ENCODE measurements at places on chromosomes 6 and 20.

GRCh38 chr6:6525933-6526332 is 62.6 kb upstream of the LY86 start:
- DNase-seq = no peak

DNA sequence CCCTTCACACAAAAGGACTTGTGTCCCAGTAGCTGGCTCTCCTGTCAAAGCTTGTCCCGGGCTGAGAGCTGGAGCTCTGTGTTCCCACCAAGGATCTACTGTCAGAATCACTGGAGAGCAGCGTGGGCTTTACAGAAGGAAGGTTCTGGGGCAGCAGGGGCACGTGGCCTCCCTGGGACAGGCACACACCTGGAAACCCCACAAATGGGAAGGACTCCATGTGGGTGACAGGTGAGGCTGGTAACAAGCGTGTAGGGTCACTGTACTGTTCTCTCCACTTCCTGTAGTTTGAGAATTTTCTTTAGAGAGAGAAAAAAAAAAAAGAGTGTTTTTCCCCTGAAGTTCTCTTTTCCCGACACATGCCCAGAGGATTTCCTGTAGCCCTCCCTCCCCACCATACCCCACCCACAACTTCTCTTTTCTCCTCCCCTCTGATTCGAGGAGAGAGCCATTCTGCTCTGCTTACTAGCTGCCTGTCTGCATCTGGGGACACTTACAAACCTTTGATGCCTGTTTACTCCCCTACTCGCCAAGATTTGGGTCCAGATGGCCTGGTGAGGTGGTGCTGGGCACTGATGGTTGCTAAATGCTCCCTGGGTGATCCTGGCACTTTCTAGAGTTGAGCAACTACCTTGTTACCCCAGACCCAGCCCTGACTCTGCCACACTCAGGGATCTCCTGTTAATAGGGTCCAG is 84.1 kb upstream of the SIRPA start:
- no peak for DNase-seq

DNA sequence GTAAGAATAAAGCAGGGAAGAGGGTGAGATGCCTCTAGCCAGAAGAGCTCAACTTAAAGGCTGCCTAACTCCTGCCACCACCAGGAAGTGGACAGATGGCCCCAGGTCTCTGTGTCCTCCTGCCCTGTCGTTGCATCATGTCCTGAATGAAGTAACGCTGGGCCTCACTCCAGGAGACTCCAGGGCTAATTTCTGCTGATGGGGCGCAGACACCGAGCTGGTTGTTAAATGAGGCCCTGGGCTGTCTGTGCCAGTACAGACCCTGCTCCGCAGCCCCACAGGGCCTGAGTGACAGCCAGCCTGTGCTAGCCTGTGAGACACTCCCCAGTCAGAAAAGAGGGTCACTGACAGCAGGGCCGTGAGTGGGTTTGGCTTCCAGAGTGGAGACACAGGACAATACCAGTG is 6.5 kb downstream of the IP6K3 start:
- DNase-seq = no peak

DNA sequence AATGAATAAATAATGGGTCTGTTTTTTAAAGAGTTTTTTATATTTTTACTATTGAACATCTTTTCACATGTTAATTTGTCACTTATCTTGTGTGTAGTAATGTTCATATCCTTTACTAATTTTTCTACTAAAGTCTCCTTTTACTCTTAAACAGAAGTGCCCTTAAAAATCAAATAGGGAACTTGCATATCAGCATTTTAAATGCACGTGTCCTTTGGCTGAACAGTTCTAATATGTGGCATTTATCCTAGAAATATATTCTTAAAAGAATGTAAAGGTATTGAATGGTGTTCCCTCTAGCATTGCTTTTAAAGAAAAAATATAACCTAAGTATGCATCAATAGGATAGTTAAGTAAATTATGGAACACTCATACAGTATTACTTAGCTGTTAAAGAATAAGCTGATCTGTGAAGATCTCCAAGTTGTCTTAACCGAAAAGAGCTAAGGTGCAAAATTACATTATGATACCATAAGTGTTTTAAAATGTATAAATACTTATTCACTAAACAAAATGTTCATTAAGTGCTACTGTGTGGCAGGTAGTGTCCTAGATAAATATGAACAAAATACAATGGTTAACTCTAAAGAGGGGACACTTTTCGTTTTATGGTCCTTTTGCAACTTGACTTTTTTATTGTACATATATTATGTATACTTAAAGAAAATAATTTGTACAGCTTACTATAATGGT is 631 bp upstream of the PGBD1 start:
- DNase-seq = no peak

DNA sequence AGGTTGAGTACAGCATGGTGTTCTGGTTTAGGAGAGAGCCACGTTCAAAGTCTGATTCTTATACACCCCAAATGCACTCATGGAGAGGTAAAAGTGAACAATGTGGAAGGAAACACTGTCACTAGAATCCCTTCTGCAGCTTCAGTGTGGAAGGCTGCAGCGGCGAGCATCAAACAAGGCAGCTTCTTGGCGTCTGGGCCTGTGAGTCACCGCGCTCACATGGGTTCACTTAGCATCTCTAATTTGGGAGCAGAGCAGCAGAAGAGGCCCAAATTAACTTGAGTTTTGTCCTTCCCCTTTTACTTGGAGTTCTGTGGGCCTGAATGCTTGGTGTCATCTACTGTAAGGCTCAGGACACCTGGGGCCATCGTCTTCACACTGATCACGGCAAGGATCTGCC is 10.9 kb upstream of the E2F1 start:
- DNase-seq = no peak

DNA sequence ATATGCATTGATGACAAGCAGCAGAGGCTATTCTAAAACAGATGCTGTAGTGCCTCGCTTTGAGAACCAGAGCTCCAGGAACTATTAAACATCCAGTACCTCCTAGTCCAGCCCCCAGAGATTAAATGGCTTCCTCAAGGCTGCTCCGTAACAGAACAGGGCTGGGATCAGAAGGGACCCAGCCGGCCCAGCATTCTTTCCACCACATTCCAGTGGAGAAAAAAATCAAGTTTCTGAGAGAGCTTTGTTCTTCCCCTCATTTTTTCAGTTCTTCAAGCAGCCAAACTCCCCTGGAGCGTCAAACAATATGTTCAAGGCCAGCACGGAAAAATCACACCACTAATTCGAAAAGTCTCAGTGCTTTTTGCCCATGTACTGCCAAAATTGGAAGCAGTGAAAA is 5.8 kb upstream of the STMND1 start:
- no peak for DNase-seq

GRCh38 chr20:64173116-64173515 is 8.9 kb downstream of the MYT1 start:
- no peak for DNase-seq

GRCh38 chr6:160221423-160221822 is 37.2 kb downstream of the SLC22A2 start:
- DNase-seq = no peak

GRCh38 chr20:15927893-15928650 is 645.2 kb downstream of the KIF16B start:
- no peak for DNase-seq

DNA sequence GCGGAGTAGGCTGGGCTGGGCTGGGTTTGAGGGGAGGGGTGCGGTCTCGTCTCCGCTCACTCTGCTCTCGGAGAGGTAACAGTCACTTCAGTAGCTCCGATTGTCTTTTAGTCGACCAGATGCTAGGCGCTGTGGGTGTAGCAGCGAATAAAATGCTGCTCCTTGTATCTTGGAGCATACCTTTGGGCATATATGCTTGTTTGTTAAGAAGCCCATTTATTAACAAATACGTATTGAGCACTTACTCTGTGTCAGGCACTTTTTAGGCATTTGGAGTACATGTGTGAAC is 545 bp downstream of the ACTR5 start:
- DNase-seq = peak; percentile 37

GRCh38 chr6:76771059-76771634 is 692.1 kb downstream of the HTR1B start:
- DNase-seq = no peak

GRCh38 chr6:106525107-106525881 is 104.0 kb downstream of the RTN4IP1 start:
- no peak for DNase-seq

GRCh38 chr6:131084982-131085381 is 21.9 kb upstream of the EPB41L2 start:
- DNase-seq = no peak

- DNase-seq = no peak
These were observed 7.1 kb downstream of the CD93 start for GRCh38 chr20:23079016-23079351.

DNA sequence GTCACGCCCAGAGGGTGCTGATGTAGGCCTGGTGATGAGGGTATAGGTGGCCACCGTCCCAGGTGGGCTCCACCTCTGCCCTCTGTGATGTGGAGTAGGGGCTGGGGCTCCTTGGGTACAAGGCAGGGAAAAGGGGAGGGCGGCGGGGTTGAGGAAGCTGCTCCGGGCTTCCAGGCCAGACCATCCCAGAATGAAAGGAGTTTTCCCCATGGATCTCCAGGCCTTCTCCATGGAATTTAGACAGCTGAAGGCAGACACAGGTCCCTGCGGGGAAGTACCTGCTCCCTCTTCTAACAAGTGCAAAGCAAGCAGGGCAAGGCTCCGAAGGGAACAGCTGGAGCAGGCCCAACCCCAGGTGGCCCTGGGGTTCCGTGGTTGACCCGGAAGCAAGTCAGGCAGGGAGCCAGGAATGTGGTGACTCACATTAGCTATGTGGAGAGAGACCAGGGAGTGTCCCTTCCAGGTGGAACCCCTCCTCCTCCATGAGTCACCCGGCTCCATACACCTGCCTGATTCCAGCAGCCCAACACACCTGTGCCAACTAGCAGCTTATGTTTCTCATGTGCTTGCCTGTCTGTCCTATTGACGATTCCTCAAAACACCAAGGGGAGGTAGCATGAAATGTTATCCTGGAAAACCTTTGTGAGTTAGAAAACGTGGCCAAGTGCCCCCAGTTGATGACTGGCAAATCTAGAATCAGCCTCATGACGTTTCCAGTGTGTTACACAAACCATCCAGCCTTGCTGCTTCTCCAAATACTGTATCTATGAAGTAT is 59.7 kb upstream of the SNX9 start:
- DNase-seq = no peak

DNA sequence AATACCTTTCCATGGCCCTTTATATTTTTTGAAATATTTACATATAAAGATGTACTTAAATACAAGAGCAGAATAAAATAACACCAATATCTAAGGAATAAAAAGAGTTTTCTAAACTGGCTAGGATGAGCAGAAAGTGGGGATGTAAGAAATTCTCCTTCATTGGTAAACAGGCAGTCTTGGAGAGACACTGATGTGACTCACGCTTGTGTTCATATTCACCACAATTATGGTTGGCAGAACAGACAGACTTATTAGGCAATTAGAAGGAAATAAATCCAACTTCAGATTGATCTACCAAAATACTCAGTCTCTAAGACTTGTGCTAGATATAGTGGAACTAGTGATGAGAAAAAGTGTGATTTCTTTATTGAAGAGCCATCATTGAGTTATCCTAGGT is 463.7 kb downstream of the CDC5L start:
- DNase-seq = no peak

- peak; percentile 55 for DNase-seq
These were observed 106.3 kb upstream of the RIPOR2 start for GRCh38 chr6:25042036-25042521.

DNA sequence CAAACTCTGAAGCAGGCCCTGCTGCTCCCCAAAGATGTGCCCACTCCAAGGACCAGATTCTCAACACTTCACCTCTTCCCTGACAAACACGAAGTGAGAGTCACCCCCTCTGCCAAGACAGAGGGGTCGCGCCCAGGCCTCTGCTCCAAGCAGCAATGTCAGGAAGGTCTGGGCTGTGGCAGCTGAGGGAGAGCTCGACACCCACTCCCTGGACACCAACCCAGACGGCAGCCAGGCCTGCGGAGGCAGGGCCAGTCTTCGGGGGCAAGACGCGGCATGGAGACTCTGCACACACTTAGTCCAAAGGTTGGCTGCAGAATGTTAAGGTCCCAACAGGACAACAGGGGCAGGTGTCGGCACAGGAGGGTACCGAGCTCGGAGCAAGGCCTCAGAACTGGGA is 144.2 kb downstream of the DLL1 start:
- DNase-seq = no peak

DNA sequence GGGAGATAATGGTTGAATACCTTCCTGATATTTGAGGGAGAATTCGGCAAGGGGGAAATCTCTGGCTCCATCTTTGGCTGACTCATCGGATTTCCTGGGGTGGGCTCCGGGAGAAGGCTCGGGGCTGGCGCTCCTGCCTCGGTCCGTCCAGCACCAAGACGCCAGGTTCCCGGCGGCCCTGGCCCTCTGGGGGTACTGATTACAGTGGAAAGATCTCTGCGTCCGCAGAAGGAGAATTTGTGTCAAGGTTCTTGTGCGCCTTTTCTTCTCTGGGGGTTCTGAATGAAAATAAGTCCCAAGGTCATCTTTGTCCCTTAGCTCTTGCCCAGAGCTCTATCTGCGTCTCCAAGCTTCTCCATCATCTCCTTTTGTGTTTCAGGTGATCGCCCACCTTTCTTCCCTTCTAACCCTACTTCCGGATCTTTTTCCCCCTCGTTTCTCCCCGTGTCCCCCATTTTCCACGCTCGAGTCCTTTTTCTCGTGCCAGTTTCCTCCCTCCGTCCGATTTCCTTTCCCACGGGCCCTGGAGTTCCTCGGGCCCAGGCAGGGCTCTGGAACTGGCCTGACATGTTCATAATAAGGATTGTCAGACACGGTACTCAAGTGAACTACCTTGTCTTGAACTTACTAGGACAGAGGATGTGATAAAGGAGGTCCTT is 11.6 kb downstream of the NRN1 start:
- no peak for DNase-seq

- no peak for DNase-seq
These were observed 5.8 kb downstream of the TUBB start for GRCh38 chr6:30725713-30726505.

- DNase-seq = no peak
These were observed 21.8 kb downstream of the LRP11 start for GRCh38 chr6:149842331-149842730.

- no peak for DNase-seq
These were observed 2.4 kb upstream of the EFHC1 start for GRCh38 chr6:52417675-52418111.

- no peak for DNase-seq
These were observed 143.9 kb upstream of the INSM1 start for GRCh38 chr20:20223981-20224380.

DNA sequence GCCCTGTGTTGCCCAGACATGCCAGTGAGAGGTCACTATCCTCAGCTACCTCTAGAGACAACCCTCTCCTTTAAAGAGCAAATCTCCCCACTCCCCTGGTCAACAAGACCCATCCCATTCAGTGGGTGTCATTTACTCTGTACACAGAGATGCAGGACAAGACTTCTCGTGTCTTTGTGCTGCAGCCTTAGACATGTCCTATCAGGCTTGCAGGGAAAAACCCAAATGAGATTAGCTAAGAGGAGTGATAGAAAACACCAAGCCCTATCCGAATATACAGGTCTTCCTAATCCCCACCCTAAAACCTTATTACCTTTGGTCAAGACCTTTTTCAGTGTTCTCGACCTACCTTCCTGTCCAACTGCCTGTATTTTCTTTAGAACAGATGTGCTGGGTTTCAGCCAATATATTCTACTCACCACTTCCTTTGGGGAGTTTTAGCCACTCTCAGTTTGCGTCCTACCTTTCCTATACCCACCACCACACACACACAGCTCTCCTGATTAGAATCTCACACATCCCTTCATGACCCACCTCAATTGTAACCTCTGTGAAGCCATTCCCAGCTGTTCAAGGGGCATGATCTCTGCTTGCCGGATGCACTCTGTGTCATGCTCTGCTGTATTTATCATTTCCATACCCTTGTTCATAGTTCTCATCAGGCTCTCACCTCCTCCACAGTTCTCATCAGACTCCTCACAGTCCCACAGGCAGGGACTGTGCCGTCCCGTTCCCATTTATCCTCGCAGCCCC is 39.7 kb downstream of the TRAM2 start:
- no peak for DNase-seq

All from effector CD4-positive, alpha-beta T cell (primary cell).